ENCODE measurements at places on chromosomes 7 and 10.

DNA sequence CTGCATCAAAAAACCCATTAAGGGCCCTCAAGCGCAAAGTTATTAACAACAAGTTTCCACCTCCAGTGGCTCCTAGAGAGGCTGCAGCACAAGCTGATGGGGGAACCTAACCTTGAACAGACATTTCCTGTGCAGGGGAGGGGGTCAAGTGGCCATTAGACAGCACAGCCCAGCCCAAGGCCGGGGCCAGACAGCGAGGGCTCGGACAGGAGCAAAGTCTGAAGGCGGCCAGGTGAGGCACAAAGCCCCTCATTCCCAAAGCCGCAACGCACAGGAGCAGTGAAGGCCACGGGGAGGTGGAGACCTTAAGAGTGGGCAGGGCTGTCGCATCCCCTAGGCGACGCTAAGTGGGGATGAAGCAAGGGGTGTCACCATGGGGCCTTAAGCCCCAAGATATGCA lies 73.2 kb upstream of the ZNF746 start:
- DNase-seq, result no peak

DNA sequence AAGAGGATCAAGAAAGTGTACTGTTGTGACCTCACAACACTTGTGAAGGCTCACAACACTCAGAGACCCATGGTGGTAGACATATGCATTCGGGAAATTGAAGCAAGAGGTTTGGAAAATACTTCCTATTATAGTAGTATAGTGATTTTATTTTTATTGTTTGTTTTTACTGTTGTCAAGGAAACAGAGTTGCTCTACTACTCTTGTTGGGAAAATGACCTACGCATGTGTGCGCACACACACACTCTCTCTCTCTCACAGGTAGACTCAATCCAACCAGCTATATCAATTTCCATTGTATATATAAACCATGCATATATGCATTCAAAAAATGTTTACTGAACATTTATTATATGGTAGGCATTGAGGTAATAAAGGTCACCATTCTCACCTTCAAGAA lies 63.7 kb upstream of the PRR15 start:
- DNase-seq, result no peak

GRCh38 chr7:13841284-13841683 lies 148.2 kb downstream of the ETV1 start:
- DNase-seq, result no peak

- DNase-seq, result no peak
Observed at GRCh38 chr10:58373442-58373827, 11.8 kb upstream of the TFAM start.

GRCh38 chr7:116028787-116029186 lies 1.8 kb downstream of the TFEC start:
- no peak for DNase-seq

DNA sequence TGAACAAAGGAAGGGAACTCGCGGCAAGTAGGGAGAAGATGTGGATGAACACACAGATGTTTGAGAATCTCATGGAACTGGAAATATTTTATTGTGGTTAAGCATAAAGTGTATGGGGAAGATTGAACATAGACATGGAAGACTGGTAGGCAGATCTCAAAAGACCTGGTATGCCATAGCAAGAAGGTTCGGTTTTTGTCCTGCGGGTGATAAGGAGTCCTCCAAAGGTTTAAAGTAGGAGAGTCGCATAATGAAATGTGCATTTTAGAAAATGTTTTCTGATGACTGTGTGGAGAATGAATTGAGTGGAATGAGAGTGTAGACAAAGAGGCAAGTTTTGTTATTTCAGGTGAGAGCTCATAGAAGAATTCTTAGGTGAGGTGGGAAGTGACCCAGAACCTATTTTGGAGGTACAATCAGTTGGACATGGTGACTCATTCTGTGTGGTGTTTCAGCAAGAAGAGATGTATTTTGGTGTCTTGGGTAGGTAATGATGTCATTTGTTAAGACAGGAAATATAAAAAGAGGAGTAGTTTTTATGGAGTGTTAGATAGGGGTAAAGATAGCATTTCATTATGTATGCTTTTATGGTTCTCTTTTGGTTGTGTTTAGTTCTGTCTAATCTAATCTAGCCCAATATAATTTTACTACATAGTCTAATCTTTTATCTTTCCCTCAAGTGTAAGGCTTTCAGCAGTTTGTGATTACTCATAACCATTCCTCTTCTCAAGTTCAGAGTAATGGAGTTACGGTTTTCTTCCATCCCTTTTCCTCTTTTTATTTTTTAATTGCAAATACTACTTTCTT lies 239.2 kb downstream of the EXOC4 start:
- DNase-seq, result no peak

DNA sequence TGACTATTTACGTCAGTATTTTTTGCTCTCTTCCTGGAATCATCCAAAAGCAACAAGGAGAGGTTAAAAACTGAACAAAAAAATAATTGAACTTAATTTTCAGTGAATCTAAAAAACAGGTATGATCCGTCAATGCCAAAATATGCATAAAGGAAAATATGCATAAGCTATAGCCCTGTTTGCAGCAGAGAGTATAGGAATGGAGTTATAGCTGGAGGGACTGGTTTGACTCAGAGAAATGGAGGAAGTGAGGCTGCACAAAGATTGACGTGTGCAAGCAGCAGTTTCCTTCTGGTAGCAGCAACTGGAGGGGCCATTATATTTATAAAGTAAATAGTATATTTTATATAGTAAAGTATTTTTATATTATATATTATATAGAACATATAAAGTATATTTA lies 37.1 kb downstream of the GNG11 start:
- no peak for DNase-seq

DNA sequence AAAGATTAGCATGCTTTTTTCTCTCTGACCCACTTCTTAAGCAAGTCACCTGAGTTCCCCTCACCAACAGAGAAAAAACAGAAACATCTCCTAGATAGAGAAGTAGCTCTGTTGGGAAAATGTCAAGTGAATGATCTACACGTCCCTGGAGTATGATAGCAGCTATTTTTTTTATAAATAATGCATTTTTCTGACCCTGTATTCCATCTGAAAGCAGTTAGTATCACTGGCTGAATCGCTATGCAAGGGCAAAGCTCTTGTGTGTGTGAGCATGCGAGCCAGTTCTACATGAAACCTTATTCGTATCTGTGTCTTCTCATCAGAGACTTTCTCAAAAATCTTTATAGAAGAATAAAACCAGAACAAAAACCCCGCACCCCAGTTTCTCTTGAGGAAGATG lies 8.2 kb downstream of the ANKMY2 start:
- DNase-seq, result no peak

- no peak for DNase-seq
Observed at GRCh38 chr10:11093771-11094736, 76.4 kb downstream of the CELF2 start.

DNA sequence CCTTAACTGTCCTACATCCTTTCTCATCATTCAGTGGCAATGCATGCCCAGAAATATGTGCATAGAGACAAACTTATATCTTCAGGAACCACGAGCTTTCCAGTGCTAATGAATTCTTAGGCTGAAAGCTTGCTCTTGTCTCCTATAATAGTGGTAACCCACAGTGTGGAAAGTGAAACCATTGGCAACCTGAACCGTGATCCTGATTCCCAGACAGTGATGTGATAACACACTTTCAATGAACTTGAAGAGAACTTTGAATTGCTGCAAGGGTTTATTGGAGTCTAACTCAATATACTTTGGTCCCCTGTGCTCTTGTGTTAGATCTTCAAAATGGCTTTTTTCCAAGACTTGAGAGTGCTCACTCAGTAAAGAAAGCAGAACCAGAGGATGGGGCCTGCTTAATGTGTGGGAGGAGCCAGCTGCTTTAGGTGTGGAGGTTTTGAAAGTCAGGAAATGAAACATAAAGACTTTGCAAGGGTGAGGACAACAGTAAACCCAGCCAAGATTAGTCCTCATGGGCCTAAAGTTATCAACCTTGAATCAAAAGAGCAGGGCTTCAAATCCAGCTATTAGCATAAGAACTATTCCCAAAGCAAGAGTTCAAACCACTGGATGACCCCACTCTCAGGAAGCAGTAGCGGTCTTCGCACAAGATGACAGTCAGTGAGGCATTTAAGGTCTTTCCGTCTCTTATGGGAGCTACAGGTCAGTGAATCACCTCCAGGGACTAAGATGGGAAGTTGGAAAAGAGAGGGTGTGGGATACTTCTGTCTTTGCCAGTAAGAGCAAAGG lies 332.4 kb upstream of the NRP1 start:
- no peak for DNase-seq

DNA sequence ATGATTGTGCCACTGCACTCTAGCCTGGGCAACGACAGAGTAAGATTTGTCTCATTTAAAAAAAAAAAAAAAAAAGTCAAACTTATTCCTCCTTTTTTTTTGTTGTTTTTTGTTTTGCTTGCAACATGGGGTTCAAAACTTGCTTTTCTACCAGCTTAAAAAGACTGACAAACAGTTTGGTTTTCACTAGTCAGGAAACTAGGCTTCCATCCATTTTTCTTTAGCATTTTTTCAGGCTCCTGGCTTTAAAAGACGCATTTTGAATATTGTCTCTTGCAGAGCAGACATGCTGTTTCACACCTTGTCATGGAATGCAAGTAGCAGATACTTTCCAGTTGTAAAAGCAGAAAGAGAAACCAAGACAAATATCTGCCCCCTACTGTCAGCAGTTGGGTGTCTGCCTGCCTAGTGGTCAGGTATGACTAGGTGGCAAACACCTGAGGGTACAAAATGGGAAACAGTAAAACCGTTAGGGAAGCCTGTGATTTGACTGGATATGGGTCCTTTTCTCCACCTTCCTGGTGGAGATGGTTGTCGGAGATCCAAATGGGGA lies 139.9 kb downstream of the CCDC71L start:
- no peak for DNase-seq

DNA sequence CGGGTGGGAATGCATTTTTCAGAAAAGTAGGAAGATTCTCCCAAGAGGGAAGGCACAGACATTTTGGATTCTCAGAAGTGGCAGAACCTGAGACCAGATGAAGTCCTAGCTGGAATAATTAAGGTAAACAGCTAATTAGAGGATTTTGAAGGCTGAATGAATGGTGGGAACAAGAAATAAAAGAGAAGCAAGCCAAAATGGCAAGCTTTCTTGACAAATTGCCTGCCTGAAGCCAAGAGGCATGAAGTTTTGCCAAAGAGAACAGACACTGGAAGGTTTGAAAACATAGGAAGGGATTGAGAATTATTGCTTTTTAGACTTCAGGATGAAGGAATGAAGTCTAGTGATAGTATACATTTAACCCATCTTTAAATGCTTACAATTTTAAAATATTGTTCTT lies 115.0 kb upstream of the SEM1 start:
- DNase-seq, result no peak

DNA sequence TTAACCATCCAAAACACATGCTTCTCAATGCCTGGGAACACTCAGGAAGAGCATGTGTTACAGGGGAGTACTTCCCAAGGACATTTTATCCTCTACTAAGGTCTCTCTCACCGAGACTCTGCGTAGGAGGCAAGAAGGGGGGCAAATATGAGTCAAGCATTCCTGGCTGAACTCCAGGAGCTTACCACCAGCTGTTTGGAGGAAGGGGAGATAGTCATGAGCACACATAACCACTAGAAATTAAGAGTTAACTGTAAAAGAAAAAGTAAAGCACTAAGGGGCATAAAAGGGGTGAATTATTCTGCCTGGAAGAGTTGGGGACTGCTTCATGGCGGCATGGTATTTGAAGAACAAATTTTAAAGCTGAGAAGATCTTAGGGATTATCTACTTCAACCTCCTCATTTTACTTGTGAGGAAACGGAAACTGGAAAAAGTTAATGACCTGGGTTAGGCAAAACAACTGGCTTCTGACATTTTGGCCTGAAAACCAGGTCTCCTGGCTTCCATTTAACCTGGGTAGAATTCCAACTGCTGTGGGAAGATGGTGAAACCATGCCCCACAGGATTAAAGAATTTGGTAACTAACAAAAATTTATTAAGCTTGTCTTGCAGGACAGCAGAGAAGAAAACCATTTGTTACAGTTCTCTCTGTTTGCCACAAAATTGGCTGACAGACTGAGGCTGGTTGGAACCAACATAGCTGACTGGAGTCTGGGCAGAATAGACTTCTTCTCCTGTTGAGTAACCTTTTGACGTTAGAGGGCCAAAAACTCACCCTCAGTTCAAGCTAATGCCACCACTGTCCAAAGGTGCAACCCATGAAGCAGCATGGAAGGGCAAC lies 85.5 kb downstream of the SLC25A13 start:
- DNase-seq, result no peak

Measured in stimulated activated CD4-positive, alpha-beta T cell treated with anti-CD3 and anti-CD28 coated beads, Interleukin-1b, Interleukin-23, amount 100 ng/mL, for 24 hours (primary cell).